ENCODE measurements at places on chromosomes 1 and 21.

DNA sequence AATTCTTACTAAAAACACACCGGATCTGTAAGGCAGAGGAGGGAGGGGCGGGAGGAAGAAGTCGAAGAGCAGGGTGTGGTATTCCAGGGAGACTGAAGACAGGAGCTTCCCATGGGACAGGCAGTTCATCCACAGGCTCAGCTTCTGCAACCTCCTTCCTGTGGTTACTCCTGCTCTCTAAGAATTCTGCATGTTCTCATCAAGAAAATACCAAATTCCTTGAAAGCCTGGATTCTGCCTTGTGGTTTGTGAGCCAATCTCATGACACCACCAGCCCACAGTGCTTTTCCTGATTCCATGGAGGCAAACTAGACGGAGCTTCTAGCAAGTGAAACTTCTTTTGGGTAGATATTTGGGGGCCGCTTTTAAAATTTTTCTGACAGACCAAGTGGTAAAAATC is 1.1 kb upstream of the ST6GALNAC3 start:
- no peak for DNase-seq

DNA sequence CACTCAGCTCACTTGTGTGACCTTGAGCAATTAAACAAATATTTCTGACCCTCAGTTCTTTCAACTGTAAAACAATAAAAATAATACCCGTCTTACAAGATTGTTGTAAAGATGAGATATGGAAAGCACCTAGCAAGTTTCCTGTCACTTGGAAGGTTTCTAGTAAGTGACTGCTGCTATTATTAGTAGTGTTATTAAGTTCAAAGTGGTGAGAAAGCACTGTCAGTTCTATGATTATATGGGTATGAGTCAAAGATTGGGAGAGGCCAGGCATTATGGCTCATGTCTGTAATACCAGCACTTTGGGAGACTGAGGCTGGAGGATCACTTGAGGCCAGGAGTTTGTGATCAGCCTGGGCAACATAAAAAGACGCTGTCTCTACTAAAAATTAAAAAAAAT is 145.4 kb downstream of the C1orf21 start:
- no peak for DNase-seq

GRCh38 chr1:3033790-3034090 is 12.5 kb downstream of the ACTRT2 start:
- DNase-seq, result no peak

- no peak for DNase-seq
Observed at GRCh38 chr1:3598522-3599285, 12.6 kb downstream of the MEGF6 start.

GRCh38 chr1:65289449-65289848 is 19.9 kb upstream of the DNAJC6 start:
- DNase-seq, result no peak

- no peak for DNase-seq
Observed at GRCh38 chr1:111924786-111925185, 64.7 kb downstream of the KCND3 start.

- DNase-seq, result no peak
Observed at GRCh38 chr1:39153684-39154083, 50.8 kb upstream of the MACF1 start.

DNA sequence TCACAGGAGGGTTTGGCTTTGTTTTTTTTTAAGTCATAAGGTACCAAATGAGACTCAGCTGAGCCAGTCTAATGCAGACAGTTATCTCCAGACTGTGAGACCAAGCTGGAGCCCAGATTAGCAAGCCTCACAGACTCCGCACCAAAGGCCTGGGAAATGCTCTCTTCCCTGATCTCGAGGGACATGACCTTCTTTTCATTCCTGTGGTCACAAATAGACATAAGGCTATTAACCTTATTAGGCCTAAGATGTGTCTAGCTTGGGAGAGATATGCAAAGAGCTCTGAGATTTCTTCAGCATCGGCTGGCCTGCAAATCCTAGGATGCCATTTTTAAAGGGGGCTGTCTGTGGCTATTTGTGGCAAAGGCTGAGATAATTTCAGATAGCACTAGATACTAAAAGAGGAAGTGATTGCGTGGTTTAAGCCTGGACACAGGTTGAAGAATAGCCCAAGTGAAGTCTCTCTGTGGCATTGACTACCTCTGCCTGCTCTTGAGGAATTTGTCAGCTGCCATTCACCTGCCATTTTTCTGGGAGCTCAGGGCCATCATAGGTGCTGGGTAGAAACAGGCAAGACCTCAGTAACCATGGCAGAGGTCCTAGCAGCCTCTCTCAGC is 301.3 kb downstream of the SIPA1L2 start:
- DNase-seq, result no peak

GRCh38 chr1:193520472-193520871 is 334.1 kb upstream of the B3GALT2 start:
- no peak for DNase-seq

DNA sequence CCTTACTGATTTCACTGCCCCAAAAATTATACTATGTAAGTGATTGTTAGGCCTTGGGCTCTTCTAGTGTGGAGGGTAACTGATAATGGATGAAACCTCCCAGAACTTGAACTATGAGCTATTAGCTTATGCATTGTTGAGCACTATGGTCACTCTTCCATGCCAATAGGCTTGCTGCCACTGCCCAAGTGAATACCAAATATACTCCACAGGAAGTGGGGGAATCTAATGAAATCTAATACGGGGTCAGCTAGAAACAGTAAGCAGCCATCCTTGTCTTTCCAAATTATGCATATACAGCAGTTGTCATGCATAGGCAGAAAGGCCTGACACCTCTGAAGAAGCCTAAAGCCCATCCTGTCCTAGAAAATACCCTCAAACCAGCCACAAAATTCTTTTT is 198.7 kb upstream of the PTBP2 start:
- DNase-seq, result no peak

DNA sequence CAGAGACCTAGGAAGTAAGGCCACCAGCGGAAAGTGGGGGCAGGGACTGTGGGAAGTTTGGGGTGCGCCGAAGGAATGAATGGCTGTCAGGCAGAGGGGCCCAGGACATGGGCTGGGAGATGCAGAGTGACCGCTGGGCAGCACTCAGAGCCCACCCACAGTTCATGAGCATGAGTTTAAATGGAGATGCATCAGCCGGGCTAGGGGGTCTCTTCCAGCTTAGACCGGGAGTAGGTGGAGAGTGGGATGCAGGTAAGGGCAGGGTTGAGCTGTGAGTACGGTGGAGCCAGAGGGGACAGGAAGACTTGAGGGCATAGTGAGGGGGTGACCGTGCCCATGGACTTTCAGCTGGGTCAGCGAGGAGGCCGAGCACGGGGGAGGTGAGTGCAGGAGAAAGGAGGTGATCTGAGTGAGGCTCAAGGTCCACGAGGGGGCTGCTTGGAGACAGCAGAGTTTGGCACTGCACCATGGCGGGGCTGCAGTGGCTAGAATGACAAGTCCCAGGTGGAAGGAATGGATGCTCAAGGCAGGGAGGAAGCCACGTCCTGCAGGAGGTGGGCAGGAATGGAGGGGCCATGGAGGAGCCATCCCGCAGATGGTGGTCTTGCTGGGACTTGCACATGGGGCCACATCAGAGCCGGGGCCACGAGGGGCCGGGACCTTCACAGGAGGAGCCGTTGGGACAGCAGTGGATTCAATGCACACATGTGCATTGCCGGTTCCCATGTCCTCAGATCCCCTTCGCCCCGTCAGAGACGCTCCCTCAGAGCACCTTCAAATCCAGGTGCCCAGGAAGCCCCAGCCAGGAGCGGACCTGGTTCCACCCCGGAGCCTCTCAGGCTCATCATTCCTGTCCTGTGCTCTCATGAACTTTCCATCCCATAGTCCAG is 34.9 kb downstream of the UBASH3A start:
- DNase-seq, result no peak

GRCh38 chr1:1547011-1547410 is 6.6 kb upstream of the TMEM240 start:
- DNase-seq, result no peak

Measured in dermis microvascular lymphatic vessel endothelial cell (primary cell).